ENCODE measurements at places on chromosomes 4 and X. TPM values are rescaled to one million over a fixed set of nuclear protein-coding genes. Genes with fewer than 3 reads are reported as not detected.

GRCh38 chrX:120752431-120753082 is 122.7 kb upstream of the C1GALT1C1 start:
- no peak for DNase-seq
- no peaks in the 10 kb centered on the region for H3K27me3 ChIP-seq
- no peaks in the 10 kb centered on the region for H3K36me3 ChIP-seq
- no peaks in the 10 kb centered on the region for H3K4me1 ChIP-seq
- H3K4me3 ChIP-seq, result no peak overlapping the region

- H3K27ac ChIP-seq, result no peak overlapping the region
- H3K36me3 ChIP-seq, result no peaks in the 10 kb centered on the region
- no peak for DNase-seq
- no peak overlapping the region for H3K4me3 ChIP-seq
- no peaks in the 10 kb centered on the region for H3K27me3 ChIP-seq
- H3K4me1 ChIP-seq, result no peaks in the 10 kb centered on the region
These were observed 2.9 kb upstream of the TEX13B start for GRCh38 chrX:107985033-107985432.

DNA sequence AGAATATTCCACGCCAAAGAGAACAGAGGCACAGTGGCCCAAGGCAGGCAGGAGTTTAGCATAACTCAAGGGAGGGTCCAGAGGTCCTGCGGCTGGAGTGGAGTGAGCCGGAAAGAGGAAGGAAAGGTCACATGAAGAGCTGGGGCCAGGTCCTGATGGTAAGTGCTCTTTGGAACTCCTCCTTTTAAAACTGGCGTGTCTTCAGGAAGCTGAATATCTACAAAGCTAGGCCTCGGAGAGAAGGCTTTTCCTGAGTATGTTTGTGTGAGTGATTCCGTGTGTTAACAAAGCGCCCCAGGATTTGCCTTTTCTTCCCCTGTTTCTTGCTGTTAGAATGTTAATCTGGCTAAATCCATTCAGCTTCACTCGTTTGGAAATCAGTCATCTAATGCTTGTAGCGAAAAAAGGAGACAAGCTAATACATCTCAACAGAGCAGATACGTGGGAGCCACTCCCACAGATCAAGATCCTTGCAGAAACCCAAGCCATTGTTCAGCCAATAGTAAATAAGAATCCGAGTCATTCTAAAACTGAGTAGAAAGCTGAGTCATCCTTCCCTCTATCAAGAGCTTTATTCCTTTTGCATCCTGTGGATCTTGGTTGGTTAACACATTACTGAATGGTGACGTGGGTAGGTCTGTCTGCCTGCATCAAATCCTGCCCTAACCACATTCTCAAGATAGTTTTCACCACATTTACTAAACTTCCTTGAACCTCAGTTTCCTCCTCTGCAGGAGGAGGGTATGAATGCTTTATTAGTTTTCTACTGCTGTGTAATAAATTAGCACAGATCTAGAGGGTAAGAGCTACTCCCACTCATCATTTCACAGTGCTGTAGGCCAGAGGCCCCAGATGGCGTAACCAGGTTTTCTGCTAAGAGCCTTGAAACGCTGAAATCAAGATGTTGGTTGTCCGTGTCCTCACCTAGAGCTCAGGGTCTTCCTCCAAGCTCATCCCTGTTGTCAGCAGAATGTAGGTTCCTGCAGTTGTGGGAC is 43.2 kb upstream of the RBM47 start:
- H3K27me3 ChIP-seq, result no peaks in the 10 kb centered on the region
- H3K4me3 ChIP-seq, result no peak overlapping the region
- DNase-seq, result peak; percentile 68
- H3K4me1 ChIP-seq, result peaks cover 15% of the 10 kb centered on the region
- peak overlapping the region; percentile 72 for H3K27ac ChIP-seq
- H3K36me3 ChIP-seq, result no peaks in the 10 kb centered on the region

DNA sequence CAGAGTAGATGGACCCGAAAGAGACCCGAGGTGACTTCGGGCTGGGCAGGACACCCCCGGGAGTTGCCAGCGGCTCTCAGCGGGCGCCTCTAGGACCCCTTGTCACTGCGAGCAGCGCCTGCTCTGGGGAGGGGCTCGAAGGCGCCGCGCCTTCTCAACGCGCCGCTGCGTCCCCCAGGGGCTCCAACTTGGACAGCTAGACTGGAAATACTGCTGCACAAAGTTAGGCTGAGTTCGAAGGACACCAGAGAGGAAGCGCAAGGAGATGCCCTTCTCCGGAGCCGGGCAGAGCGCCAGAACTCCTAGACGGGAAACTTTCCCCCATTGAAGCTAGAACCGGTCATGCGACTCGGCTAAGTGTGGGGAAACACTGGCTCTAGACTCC is 493 bp upstream of the KCNIP4 start:
- peaks cover 31% of the 10 kb centered on the region for H3K27me3 ChIP-seq
- H3K27ac ChIP-seq, result no peak overlapping the region
- H3K4me1 ChIP-seq, result no peaks in the 10 kb centered on the region
- H3K4me3 ChIP-seq, result no peak overlapping the region
- H3K36me3 ChIP-seq, result no peaks in the 10 kb centered on the region

The MAGEA9B gene
- total RNA-seq, result not detected

DNA sequence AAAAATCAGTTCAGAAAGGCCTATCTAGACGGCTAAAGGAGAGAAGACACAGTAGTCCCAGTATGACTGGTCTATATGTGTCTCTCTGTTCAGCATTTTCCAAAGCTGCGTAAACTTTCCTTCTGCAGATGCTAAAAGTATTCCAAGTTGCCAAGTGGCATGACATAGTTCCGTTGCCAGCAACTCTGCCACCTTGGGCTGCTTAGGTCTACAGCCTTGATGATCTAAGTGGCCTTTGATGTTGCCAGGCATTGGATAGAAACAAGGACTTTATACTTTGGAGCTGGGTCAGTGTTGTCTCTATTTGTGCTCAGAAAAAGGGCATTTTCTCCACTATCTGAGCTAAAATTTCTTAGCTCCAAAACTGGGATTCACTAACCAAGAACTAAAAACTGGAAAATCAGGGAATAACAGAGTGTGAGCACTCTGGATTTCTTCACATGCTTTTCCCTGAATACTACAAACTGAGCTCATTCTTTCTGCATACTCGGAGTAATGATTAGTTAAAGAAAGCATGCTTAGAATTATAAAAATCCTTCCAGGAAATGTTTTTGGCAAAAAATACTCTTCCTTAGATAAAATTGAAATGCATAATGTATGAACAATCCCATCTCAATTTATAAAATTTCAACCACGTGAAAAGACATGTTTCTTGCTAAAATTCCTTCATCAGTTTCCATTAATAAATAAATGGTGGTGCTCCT is 191.4 kb downstream of the ADAMTS3 start:
- H3K27me3 ChIP-seq, result no peaks in the 10 kb centered on the region
- no peak overlapping the region for H3K27ac ChIP-seq
- no peaks in the 10 kb centered on the region for H3K36me3 ChIP-seq
- no peaks in the 10 kb centered on the region for H3K4me1 ChIP-seq
- no peak overlapping the region for H3K4me3 ChIP-seq

- no peak for DNase-seq
- H3K4me1 ChIP-seq, result no peaks in the 10 kb centered on the region
- no peak overlapping the region for H3K4me3 ChIP-seq
- no peaks in the 10 kb centered on the region for H3K27me3 ChIP-seq
- H3K36me3 ChIP-seq, result no peaks in the 10 kb centered on the region
These were observed 210.7 kb downstream of the PRR32 start for GRCh38 chrX:127030016-127030748.

The TBX22 gene
- total RNA-seq, result not detected

The SULT1E1 gene
- total RNA-seq, result 1.4 TPM

- no peaks in the 10 kb centered on the region for H3K36me3 ChIP-seq
- H3K27me3 ChIP-seq, result no peaks in the 10 kb centered on the region
- no peak overlapping the region for H3K27ac ChIP-seq
- H3K4me3 ChIP-seq, result no peak overlapping the region
- no peak for DNase-seq
- H3K4me1 ChIP-seq, result no peaks in the 10 kb centered on the region
These were observed 542.9 kb upstream of the GRIA3 start for GRCh38 chrX:122641136-122641535.

The ERVMER34-1 gene
- 1.0 TPM for total RNA-seq

GRCh38 chr4:57191523-57192034 is 81.4 kb upstream of the IGFBP7 start:
- H3K27me3 ChIP-seq, result peaks cover 4% of the 10 kb centered on the region
- no peak overlapping the region for H3K27ac ChIP-seq
- DNase-seq, result no peak
- no peaks in the 10 kb centered on the region for H3K36me3 ChIP-seq

DNA sequence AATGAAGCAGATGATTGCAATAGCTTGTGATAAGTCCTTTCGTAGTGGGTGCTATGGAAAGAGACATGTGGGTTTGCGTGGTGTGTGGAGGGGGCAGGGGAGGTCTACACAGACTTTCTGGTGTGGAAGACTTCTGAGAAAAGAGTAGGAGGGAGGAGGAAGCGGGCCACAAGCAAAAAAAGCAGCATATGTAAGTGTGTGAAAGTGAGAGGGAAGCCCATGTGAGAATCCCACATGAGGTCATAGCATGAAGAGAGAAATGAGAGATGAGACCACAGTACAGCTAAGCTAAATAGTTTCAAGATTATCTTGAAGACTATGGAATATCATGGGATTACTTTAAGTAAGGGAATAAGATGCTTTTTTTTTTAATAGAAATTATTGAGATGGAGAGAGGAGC is 2039.9 kb upstream of the TENM3 start:
- H3K4me3 ChIP-seq, result no peak overlapping the region
- no peaks in the 10 kb centered on the region for H3K36me3 ChIP-seq
- no peaks in the 10 kb centered on the region for H3K4me1 ChIP-seq
- no peaks in the 10 kb centered on the region for H3K27me3 ChIP-seq

The ADRA2C gene
- 7.3 TPM for total RNA-seq

The TKTL1 gene
- not detected for total RNA-seq

DNA sequence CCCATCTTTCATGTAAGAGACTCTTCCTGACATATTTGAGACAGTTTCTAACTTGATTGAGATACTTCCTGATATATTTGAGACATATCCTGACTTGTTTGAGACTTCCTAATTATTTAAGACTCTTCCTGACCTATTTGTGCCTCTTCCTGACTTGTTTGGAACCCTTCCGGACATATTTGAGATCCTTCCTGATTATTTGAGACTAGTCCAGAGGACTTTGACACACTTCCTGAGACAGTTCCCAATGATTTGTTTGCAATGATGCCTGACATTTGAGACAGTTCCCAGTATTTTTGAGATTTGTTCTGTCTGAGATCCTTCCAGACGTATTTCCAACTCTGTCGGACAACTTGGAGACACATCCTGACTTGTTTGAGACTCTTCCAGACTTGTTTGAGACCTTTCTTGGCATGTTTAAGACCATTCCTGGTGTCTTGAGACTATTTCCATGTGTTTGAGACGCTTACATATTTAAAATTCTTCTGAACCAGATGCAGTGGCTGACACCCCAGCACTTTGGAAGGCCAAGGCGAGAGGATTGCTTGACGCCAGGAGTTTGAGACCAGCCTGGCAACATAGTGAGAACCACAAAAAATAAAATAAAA is 118.9 kb upstream of the USP9X start:
- H3K36me3 ChIP-seq, result no peaks in the 10 kb centered on the region
- H3K4me3 ChIP-seq, result no peak overlapping the region
- no peaks in the 10 kb centered on the region for H3K4me1 ChIP-seq
- no peaks in the 10 kb centered on the region for H3K27me3 ChIP-seq
- no peak for DNase-seq
- H3K27ac ChIP-seq, result peak overlapping the region; percentile 6

DNA sequence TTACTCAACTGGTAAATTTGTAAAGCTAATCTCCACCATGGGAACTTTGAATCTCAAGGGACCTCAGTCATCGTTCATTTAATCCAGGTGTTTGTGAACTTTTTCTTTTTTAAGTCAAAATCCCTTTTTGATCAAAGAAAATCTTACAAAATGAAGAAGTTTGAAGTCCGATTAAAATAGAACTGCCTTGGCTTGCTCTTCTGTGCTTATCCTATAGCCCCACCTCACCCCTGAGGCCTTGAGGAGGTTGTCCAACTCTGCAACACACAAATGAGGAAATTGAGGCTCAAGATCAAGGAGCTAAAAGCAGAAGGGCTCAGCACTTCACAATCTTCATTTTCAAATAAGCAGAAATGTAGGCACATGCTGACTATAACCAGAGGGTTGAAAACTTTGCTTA is 240.3 kb upstream of the SFRP2 start:
- H3K27ac ChIP-seq, result no peak overlapping the region
- no peak overlapping the region for H3K4me3 ChIP-seq
- no peaks in the 10 kb centered on the region for H3K4me1 ChIP-seq
- no peaks in the 10 kb centered on the region for H3K27me3 ChIP-seq
- DNase-seq, result no peak

The UBL4A gene
- 33.8 TPM for total RNA-seq

The SLC6A14 gene
- 50.2 TPM for total RNA-seq

DNA sequence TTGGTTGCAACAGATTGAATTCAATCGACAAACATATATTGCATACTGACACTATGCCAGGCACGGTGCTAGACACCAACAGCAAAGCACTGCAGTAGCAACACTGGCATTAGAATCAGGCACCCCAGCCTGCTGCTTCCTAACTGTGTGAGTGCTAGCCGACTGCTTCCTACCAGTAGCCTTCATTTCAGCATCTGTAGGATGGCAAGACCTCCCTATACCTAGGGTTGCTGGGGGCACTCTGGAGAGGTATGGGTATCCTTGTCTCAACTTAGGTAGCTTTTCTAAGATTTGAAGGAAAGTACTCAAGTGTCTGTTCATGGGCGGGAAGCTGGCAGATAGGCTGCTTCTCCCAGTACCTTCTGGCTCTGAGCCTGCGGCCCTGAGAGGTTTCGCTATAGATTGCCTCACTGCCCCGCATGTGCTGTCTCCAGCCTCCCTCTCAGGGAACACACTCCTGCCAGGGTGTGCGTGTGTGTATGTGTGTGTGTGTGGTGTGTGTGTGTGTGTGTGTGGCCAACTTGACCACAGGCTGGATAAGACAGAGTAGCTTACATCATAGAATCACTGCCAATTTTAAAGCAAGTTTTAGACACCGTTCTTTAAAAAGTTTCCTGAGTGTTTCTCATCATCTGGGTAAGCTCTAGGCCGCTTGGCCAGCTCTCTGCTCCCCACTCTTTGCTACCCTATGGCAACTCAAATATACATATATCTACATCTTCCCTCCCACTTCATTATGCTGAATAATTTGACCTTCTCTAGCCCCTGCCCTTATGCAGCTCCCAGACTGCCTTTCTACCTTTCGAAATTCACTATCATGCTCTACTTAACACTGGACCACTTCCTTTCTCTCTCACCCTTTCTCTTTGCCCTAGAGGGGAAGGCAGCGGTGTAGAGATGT is 97.0 kb upstream of the PJA1 start:
- no peak overlapping the region for H3K27ac ChIP-seq
- H3K4me3 ChIP-seq, result no peak overlapping the region
- peak; percentile 67 for DNase-seq
- H3K27me3 ChIP-seq, result no peaks in the 10 kb centered on the region

DNA sequence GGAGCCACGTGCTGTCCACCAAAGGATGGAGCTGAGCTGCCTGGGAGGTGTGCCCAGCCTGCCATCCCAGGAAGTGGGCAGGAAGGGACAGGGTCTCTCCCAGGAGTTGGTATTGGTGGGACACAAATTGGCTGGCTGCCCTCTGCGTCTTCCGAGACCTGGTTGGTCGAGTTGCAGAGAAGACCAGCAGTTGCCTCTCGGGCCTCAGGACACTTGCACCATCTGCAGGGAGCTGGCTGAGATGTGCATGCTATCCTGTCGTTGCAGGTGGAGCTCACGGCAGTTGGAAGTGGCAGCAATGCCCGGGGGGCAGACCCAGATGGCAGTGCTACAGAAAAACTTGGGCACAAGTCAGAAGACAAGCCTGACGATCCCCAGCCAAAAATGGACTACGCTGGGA is 30.2 kb downstream of the BCORL1 start:
- H3K36me3 ChIP-seq, result no peaks in the 10 kb centered on the region
- H3K27me3 ChIP-seq, result no peaks in the 10 kb centered on the region
- no peak overlapping the region for H3K4me3 ChIP-seq
- H3K27ac ChIP-seq, result no peak overlapping the region
- DNase-seq, result no peak

- no peaks in the 10 kb centered on the region for H3K4me1 ChIP-seq
- no peaks in the 10 kb centered on the region for H3K27me3 ChIP-seq
- no peak for DNase-seq
- H3K27ac ChIP-seq, result no peak overlapping the region
These were observed 26.5 kb downstream of the MSL3 start for GRCh38 chrX:11784543-11784942.

Measured in upper lobe of right lung (tissue), 1 donor.